Left colon (tissue), 2 donors: ENCODE measurements at places on chromosomes 6 and 20.
A peak's percentile ranks its signal among the peaks of the same experiment; 100 is the strongest.

DNA sequence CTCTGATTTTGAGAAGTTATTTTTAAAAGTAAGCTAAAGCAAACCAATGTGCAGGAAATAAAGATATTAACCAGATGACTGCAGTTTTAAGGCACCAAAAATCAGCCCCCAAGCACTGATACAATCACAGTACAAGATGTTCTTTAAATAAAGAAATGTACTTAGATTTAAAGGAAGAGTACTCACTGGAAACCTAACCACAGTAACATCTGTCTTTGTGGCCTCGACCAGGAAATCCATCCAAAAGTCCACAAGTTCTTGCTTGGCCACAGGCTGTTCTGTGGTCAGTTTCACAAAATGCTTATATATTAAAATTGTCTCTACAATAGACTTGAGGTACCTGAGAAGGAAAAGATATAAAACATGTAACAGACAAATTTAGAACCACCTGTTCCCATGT, 105.9 kb upstream of the MAP7 start:
- no peak for DNase-seq

DNA sequence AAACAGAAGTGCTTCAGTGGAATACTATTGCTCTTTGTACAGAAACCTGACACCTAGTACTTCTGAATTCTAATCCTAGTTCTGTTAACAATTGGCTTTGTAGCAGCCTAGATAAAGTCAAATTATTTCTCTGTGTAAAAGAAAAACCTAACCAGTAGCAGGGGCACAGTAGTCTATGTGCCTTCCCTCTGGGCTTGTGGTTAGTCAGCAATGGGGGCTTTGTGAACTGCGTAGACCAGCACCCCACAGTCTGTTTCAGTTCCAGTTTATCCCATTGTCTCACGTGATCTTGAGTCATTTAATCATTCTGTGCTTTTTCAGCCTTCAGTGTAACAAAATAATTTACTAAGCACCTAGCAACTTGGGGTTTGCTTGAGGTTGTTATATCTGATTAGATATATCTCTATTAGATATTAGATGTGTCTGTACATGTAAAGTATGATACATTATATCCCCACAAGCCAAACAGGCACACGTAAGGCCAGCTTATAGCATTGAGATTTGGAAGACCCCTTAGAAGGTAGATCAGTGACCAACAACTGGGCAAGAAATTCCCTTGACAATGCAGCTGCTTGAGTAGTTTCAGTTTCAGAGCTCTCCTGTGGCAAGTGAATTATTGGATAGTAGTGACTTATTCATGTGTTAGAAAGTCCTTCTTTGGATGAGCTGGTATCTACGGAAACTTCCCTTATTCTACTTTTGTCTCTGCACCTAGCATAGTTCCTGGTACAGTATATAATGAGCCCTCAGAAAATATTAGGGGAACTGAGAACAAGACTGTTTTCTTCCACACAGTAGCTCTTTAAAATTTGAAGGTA, 27.9 kb upstream of the CCR6 start:
- DNase-seq = no peak

GRCh38 chr6:159693894-159694545, 979 bp upstream of the SOD2 start:
- DNase-seq = peak; percentile 70

- DNase-seq = no peak
Observed at GRCh38 chr6:160028487-160029275, 59.8 kb downstream of the IGF2R start.

- DNase-seq = no peak
Observed at GRCh38 chr20:50230871-50231560, 40.4 kb downstream of the CEBPB start.

DNA sequence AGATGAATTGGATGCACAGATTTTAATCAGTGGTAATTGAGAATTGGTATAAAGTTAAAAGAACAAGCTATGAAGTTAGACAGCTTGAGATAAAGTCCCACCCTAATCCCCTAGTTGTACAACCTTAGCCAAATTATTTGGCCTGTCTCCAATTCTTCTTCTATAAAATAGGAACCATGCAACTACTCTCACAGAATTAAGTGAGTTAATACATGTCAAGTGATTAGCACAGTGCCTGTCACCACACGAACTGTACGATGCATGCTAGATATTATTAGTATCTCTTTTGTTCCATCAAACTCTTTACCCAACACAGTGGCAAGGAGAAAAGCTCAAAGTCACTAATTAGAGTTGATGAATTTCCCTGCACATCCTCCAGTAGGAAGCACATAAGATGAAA, 44.7 kb downstream of the MBOAT1 start:
- DNase-seq = no peak

- no peak for DNase-seq
Observed at GRCh38 chr6:53360093-53360912, 11.6 kb upstream of the ELOVL5 start.

- no peak for DNase-seq
Observed at GRCh38 chr6:66985816-66986215, 1278.8 kb upstream of the EYS start.

DNA sequence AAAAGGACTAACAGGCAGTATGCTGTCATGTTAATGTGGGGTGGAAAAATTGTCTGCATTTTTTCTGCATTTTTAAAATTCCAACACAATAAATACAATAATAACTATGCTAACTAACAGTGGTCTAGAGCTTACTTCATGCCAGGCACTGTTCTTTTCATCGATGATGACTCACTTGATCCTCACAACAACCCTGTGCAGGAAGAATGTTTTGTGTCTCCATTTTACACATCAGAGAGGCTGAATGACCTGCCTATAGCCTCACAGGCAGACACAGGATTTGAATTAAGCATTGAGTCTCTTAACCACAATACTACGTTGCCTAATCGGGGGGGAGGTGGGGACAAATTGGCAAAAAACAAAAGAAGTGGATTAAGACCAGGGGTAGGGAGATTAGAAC, 26.9 kb upstream of the FANCE start:
- DNase-seq = no peak

- no peak for DNase-seq
Observed at GRCh38 chr6:31002471-31002870, 7.8 kb upstream of the MUC22 start.

DNA sequence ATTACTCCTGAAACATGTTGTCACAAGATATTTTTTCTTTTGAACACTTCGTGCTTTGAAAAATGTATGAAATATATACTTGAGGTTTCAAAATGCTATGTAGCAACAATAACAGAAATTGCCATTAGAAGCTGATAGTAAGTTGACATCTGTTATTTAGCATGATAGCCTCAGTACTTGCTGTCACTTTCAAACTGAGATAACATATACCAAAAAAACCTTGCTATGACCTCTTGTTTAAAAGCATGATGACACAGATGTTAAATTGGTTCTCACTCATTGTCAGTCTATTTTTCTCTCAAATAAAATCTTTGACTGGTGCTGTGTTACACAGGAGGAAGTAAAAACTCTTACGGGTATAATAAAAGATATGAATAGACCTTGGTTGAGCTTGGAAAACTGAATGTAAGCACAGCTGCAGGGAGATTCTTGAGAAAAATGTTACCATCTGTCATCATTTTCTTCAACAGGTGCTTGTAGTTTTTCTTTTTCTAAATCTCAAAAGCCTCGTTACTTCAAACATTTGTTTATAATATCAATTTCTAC, 18.6 kb downstream of the MOXD1 start:
- DNase-seq = no peak

GRCh38 chr6:15378866-15379265, 133.0 kb downstream of the JARID2 start:
- no peak for DNase-seq

- no peak for DNase-seq
Observed at GRCh38 chr6:5173810-5174209, 86.9 kb downstream of the LYRM4 start.

GRCh38 chr20:40258931-40259330, 430.1 kb downstream of the MAFB start:
- no peak for DNase-seq

DNA sequence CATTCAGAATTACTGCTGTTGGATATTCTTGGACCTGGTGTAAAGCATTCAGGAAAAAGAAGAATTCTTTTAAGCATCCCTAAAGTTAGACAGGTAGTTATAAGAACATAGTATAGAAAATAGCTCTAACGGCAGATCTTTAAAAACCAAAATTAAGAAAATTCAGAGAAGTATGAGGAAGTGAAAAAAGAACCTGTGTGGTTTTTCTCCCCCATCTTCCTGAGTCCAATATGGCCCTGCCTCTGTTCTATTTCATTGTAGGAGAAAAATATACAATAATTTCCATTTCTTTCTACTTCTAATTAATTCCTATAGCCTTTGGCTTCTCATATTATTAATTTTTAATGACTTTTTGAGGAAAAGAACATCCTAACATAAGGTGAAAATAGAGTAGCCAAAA, 47.1 kb downstream of the FHL5 start:
- DNase-seq = no peak

GRCh38 chr20:44780226-44780625, 30.1 kb downstream of the RIMS4 start:
- DNase-seq = no peak

DNA sequence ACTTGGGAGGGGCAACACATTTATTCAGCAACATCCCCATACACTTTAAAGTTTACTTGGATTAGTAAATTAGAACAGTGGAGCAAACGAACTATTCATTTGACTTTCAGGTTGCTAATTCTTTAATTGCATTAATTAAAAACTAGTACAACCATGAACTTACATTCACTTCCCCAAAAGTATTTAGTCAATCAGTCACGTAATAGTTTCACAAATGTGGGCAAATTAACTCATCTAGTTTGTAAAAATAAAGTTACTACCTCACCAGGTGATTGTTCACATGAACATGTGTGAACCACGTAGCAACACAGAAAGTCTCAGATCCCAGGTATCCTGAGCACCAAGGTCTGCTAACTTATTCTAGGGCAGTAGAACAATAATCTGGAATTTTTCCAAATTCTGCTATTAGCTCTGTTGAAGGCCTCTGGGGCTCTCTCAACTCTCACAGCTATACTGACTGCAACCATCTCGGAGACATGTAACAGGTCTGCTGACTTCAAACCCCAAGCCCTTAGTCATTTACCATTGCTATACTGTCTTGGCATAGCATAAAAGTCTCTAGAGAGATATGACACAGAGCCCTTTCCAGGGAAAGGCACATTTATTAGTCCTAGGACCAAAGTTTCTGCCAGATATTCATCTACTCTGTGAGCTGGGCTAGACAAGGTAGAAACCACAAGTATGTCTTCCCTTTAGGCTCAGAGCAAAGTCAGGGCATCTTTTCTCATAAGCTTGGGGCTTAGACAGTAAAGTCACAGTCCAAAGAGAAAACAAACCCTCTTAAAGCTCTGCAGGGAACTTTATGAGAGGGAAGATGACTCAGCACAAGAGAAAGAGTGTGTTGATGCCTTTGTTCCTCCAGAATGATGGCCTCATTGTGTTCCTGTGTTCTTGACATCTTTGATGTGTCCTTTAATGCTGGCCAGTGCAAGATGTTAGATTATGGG, 50.9 kb upstream of the CCDC28A start:
- no peak for DNase-seq

GRCh38 chr6:31272836-31273626, 1.1 kb upstream of the HLA-C start:
- DNase-seq = no peak

DNA sequence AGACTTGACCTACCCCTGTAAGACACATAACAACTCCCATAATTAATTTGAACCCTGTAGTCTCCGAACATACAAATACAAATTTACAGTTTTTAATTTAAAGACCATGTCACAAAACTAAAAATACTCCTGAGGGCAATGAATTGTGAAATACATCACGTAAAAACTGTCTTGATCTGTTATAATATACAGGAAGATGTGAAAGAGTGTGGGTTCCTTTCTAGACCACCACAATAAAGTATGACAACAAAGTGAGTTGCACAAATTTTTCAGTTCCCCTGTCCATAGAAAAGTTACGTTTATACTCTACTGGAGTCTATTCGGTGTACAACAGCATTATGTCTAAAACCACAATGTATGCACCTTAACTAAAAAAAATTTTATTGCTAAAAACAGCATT, 11.0 kb upstream of the BLOC1S5 start:
- no peak for DNase-seq

- peak; percentile 92 for DNase-seq
Observed at GRCh38 chr20:62644044-62644795, 1.9 kb downstream of the SLCO4A1 start.

DNA sequence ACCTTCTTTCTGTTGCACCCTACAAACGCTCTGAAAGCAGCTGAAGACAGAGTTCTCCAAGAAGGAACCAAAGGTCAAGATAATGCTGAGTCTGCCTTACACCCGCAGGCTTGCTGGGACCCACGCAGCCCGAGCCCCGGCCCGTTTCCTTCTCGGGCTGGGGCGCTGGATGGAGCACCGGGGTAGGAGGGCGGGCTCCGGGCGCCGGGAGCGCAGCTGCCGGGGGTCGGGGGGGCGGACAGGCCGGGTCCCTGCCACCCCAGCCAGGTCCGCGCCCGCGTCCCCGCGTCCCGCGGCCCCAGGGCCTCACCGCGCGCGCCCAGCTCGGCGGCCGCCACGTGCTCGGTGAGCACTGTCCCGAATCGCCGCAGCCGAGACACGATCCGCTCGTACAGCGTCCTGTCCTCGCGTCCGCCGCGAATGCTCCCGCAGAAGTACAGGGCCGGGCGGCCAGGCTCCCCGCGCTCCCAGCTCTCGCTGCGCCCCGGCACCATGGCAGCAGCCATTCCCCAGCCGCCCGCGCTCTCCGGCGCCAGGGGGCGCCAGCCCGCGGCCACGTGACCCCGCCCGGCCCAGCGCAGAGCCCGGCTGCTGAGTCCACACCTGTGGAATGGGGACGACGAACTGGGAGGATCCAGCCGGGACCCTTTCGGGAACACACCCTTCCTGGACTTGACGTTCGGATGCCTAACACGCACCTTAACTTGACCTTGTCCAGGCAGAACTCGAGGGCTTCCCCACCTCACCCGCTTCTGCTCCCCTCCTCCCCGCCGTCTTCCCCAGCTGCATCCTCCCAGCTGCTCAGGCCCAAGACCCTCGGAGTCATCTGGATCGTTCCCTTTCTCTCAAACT, at the start of gene DNPH1:
DNPH1 (minus strand) TSS at position 531 of the 852 bp plus-strand sequence; CDS start at position 506, 25 bp downstream.
- DNase-seq = peak; percentile 85

- no peak for DNase-seq
Observed at GRCh38 chr6:169800116-169800667, 48.8 kb downstream of the ERMARD start.

DNA sequence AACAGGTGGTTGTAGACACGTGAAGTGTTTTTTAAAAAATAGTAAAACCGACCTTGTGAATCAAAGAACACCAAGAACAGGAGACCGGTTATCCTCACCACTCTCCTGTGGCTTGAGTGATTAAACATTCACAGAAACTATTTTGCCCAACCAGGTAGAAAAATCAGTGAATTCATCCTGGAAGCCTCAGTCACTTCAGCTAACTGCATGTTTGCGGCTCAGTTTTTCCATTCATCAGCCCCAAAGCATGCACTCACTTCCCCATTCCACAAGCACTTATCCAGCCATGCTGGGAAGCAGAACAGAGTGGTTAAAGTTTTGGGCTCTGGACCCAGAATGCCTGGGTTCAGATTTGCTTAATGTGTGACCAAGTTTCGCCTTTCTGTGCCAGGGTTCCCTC, 2.4 kb downstream of the LRRN4 start:
- DNase-seq = no peak

- DNase-seq = no peak
Observed at GRCh38 chr6:146949425-146949824, 254.8 kb upstream of the STXBP5 start.
